Fibroblast of the aortic adventitia (primary cell): ENCODE measurements at places on chromosomes 16 and 17.

GRCh38 chr17:33494151-33494550, 201.1 kb upstream of the ASIC2 start:
- DNase-seq: no peak

- no peak for DNase-seq
These were observed 6.1 kb upstream of the WFIKKN2 start for GRCh38 chr17:50829332-50829731.

GRCh38 chr16:48110982-48111381, 44.8 kb downstream of the ABCC12 start:
- DNase-seq: no peak

DNA sequence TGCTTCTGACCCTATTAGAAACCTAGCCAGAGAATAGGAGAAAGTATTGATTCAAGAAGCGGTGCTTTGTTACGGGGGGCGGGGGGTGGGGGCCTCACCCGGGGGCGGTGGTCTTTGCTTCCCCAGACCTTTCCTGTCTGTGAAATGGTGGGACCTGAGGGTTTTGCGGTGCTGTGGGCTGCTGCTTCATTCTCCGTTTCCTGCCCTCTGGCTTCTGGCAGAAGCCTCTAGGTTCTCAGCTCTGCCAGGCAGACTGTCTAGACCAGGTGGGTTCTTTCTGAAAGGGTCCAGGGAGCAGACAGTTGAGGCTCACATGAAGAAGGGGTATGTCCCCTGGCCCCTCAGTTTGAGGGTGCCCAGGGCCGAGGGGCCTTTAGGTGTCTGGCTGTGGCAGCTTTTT, 14.0 kb downstream of the GSE1 start:
- no peak for DNase-seq

DNA sequence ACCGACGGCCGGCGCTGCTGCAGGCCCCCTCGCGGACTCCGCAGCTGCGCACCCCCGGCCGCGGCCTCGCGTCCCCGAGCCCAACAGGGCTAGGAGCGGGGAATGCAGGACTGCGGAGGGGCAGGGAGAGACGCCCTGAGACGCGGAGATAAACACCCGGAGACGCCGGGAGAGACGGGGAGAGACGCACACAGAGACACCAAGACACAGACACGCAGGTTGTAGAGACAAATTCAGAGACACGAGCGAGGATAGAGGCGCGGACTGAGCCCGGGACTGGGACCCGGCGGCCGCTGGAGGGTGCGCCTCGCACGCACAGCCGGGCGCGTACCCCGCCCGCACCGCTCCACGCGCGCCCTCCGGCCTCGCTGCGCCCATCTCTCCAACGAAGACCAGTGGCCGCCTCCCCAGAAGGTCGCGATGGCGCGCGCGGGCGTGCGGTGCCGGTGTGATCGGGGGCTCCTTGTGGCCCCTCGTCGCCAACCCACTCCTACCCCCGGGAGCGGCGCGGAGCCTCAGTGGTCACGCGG, 902 bp downstream of the STAC2 start:
- no peak for DNase-seq

- DNase-seq: no peak
These were observed 126.0 kb downstream of the TANGO6 start for GRCh38 chr16:68969338-68969737.

GRCh38 chr17:75856062-75856756, 1.1 kb upstream of the WBP2 start:
- peak; percentile 19 for DNase-seq

GRCh38 chr16:50068550-50068949, 2.8 kb downstream of the HEATR3 start:
- peak; percentile 23 for DNase-seq

DNA sequence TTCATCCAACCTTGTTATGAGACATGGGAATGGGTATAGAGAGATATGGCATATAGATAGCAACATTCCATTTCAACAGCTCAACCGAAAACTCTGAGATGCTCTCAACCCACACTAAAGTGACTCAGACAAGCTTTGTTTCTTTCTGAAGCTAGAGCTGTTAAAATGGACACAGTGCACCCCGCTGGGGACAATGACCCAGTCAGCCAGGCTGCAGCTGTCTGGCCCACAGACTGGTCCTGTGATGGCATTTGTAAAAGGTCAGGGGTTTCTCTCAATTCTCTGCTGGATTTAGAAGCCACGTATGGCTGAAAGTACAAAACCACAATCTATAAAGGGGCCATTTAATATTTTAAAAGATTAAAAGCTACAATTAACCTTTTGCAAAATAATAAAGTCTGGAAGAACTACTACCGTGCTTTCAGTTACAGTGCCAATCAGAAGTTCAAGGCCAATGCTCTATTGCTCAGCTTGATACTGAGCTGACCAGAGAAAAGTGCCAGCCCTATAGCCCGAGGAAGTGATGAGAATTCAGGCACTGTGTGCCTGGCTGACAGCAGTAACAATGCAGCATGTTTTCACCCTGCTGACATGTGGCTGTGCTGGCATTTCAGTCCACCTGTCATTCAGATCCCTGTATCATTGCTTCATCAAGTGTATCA, 60.2 kb downstream of the TEX2 start:
- DNase-seq: peak; percentile 62

GRCh38 chr16:59198487-59198886, 464.4 kb upstream of the GOT2 start:
- DNase-seq: no peak

DNA sequence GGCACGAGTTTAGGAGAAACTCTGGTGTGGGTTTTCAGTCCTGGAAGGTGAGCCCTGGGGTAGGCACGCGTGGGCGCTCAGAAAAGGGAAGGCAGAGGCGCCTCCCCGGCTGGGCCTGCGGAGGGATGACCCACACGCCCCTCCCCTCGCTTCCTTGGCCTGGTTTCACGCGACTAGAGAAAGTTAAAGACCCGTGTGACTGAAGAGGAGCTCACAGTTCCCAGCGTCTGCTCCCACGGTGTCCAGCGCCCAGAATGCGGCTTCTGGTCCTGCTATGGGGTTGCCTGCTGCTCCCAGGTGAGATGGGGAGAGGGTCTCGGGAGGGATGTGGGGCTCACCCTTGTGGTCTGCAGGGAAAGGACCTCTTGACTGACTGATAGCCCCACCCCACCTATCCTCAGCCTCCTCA, at the start of gene CD300LG:
CD300LG (plus strand) TSS at position 214 of the 409 bp plus-strand sequence; CDS start at position 255, 41 bp downstream.
- DNase-seq: no peak

DNA sequence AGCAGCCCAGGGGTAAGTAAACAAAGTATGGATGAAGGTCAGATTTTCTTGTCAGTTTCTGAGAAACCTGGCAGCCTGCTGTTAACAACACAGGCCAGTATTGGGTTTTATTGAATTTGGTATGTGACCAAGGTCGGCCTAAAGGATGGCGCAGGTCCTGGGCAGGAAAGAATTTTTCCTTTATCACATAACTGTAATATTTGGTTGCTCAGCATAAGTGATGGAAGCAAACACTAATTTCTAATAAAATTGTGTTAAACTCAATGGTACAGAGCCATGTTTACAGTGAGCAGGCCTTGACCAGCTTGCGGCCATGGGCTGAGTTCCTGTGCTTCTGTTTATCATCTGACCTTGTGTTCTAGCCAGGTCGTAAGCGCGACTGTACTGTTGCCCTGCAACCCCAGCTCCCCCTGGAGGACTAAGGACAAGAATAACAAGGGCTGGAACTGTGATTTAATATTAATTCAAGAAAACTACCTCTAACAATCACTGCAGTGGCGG, 10.5 kb downstream of the POLDIP2 start:
- DNase-seq: no peak

DNA sequence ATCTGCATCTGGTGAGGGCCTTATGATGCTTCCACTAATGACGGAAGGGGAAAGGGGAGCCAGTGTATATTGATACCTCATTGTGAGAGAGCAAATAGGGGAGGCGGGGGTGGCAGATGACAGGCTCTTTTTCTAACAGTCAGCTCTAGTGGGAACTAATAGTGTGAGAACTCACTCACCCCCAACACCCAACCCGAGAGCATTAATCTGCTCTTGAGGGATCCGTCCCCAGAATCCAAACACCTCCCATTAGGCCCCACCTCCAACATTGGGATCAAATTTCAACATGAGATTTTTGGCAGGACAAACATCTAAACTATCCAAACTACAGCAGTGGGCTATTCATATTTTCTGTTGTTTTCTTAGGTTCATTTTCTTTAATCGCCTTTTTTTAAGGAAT, 54.4 kb downstream of the BPTF start:
- DNase-seq: peak; percentile 6

GRCh38 chr16:58515125-58515870, at the start of gene SETD6:
SETD6 (plus strand) TSS chr16:58515517; CDS start chr16:58515538, 21 bp downstream.
- DNase-seq: peak; percentile 86

DNA sequence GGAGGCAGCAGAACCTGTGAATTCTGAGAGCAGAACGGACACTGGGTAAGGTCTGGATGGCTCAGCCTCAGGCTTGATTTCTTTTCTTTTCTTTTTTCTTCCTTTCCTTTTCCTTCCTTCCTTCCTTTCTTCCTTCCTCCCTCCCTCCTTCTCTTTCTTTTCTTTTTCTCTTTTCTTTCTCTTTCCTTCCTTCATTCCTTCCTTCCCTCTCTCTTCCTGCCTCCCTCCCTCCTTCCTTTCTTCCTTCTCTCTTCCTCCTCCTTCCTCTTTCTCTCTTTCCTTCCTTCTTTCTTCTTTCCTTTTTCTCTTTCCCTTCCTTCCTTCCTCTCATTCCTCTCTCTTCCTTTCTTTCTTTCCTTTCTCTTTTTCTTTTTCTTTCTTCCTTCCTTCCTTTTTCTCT, 38.0 kb downstream of the OR3A1 start:
- DNase-seq: no peak

GRCh38 chr17:78840780-78841611, at the start of gene USP36:
USP36 (minus strand) TSS chr17:78840814; CDS start chr17:78836363, 4,451 bp downstream.
- DNase-seq: peak; percentile 99

- no peak for DNase-seq
These were observed 678.9 kb downstream of the WWOX start for GRCh38 chr16:78778101-78779004.

GRCh38 chr17:5055543-5055942, 20.3 kb upstream of the SLC52A1 start:
- DNase-seq: no peak

- peak; percentile 83 for DNase-seq
These were observed 18.5 kb downstream of the TOP2A start for GRCh38 chr17:40399185-40399584.

GRCh38 chr17:62611292-62611691, 16.2 kb upstream of the MRC2 start:
- DNase-seq: no peak

DNA sequence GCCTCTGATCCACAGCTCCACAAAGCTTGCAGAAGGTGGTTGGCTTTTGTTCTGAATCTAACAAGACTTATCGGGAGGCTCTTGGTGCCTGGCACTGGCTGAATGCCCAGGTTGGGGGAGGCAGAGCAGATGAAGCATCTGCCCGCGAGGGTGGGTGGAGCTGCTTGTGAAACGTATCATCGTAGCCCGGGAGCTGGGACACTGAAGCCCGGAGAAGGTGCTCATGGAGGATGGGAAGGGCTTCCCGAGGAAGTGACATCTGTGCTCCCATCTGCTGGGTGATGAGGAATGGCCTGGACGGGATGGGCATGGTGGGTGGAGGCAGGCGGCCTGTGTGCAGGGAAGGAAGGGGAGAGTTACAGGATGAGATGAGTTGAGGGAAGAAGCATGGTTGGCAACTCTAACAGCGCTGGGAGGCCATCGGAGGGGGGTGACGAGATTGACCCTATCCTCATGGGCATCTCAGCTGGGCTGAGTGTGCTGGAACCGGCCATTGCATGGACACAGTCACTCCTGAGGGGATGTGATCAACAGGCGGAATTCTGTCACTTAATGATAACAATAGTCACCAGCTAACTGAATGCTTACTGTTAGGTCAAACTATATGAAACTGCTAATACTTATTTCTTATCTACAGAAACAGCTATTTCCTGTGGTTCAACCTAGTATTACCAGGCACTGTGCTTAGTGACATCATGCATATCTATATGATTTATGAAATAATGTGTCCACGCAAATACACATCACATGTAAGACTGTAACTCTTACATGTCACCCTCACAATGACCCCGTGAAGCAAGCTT, 102.7 kb downstream of the ABCC6 start:
- peak; percentile 19 for DNase-seq

DNA sequence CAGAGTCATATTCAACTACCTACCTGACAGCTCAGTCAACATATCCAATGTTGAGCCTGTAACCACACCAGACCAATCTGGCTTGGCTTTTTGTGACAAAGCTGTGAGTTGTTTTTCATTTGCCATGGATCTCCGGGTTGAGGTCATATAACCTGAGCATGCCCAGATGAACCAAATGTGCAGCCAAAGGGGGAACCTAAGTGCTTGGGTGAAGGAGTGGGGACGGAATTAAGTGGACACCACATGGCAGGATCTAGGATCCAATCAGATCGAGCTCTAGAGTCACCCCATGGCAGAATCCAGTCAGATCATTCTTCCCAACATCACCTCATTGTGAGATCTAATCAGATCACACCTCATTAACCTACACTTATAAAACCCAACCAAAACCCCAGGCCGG, 258.6 kb downstream of the PHKB start:
- no peak for DNase-seq

DNA sequence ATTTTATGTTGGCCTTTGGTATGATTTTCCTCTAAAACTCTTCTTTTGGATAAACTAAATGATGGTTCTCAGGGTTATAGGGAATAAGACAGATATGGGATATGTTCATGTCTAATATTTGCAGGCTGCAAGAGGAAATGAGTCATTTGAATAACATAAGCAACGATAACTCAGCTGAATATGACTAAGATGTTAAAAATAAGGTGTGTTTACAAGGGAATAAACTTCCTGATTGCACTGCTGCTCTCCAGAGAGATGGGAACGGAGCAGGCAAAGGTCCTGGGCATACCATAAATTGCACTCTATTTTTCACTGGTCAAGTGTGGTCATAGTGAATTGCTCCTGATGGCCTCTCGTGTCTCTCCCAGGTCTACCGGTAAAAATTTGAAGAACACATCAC, 666.2 kb downstream of the TOX3 start:
- peak; percentile 79 for DNase-seq

DNA sequence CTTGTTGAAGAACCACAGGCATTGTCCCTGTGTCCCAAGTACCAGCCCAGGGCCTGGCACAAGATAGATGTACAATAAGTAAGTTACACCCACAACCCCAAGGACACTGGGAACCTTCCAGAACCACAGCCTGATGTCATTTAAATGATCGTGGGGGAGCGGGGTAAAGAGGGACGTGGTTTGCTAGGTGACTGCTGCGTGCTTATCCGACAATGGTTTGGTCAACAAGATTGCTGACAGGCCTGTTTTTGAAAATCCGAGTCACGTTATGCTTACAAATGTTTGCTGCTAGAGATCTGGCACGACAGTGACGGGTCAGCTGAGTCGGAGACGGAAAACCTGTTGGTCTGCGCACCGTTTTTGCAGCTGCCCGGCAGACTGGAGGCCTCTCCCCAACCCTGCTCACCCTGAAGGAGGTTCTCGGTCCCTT, 22.8 kb downstream of the COTL1 start:
- no peak for DNase-seq
